ENCODE measurements at places on chromosomes 16 and 17.
A peak's percentile ranks its signal among the peaks of the same experiment; 100 is the strongest.

DNA sequence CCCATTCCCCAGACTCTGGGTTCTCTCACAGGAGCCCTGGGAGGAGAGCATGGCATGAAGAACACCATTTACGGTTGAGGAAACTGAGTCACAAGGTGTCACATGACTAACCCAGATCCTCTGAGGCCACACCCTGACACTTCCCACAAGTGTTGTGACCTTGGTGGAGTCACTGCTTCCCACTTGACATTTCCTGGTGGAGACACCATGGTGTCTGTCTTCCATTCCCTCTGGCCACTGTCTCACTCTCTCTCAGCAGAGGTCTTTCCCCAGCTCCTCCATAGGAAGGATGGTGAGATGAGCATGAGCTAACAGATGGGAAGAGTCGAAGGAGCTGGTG is 116.2 kb downstream of the GNAO1 start:
- no peak for DNase-seq

DNA sequence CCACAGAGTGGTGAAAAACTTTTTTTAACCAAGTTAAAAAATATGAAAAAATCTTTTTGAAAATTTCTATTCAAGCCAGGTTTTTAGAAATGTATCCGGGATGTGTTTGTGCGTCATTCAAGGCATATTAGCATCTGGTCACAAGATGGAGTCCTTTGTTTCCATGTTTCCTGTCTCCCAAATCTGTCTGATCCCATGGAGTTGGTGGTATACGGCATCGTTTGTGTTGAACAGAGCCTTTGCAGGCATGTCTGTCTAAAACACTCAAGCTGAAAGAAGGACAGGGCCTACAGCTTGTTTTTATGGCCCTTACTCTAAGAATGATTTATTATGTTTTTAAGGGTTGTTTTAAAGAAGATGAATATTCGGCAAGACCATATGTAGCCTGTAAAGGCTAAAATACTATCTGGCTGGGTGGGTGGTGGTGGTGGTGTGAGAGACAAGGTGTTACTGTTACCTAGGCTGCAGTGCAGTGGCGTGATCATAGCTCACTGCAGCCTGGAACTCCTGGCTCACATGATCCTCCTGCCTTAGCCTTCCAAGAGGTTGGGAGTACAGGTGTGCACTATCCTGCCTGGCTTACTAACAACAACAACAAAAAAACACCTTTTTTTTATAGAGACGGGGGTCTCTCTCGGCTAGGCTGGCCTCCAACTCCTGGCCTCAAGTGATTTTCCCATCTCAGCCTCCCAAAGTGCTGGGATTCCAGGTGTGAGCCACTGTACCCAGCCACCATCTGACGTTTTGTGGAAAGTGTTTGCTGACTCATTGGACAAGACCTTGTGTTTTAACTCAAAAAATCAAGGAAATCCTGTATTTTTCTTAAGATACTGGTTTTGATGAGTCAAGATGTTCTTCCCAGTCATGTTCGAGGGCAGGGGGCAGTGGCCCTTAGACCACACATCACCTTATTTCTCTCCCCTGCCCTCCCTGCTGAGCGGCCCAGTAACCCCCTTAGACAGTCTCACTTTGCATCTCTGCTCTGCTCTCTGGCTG is 52.2 kb downstream of the NDE1 start:
- no peak for DNase-seq

- DNase-seq = no peak
Observed at GRCh38 chr17:60661489-60661888, 16.2 kb upstream of the BCAS3 start.

GRCh38 chr17:47304186-47304585 is 19.6 kb upstream of the EFCAB13 start:
- no peak for DNase-seq

DNA sequence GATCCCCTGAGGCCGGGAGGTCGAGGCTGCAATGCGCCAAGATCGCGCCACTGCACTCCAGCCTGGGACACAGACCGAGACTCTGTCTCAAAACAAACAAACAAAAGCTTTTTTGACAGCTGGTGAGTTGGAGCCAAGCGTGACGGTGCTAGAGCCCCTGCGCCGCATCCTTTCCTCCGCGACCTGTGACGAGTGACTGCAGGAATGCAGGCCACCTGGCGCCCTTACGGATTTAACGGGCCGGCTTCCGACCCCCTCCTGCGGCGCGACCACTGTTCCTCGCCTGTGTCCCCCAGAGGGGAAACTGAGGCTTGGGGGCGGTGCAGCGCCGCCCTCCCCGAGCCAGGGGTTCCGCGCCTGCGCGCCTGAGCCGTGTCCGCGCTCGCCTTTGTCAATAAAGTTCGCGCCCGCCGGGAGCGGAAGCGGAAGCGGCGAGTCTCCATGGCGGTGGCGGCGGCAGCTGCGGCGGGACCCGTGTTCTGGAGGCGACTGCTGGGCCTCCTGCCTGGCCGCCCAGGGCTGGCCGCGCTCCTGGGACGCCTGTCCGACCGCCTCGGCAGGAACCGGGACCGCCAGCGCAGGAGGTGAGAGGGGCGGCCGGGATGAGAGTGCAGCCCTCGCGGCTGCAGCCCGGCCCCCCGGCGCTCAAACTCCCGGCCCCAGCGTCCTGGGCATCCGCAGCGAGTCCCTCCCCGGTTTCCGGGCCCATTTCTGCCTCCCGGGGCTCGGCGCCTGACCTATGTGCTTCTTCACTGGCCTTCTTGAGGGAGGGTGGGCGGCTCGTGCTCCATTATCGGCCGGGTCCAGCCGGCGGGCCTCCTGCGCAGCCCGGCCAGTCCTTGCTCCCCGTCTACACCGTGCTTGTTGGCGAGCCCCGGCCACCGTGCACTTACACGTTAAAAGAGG is at the start of gene PGS1:
TSS of gene PGS1 (plus strand) at position 425 of the 906 bp plus-strand sequence. CDS start at position 442, 17 bp downstream.
- DNase-seq = peak; percentile 72

DNA sequence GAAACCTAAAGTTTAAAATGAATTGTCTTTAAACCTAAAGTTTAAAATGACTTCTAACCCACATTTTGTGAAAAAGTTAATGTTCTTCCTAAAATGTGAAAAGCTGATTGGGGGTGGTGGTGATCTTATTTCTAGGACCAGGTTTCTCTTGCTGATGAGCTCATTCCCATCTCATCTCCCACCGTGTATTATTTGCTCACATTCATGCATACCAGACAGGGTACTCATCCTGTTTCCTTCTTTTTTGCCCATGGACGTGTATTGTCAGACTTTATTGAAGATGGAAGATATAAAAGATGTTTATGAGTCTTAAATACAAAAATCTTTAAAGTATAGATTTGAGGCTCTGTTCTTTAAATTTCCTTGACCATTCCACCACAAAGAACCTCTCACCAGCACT is 70.1 kb upstream of the MPHOSPH6 start:
- DNase-seq = no peak

GRCh38 chr17:81324851-81325713 is 30.0 kb upstream of the SLC38A10 start:
- no peak for DNase-seq

- DNase-seq = no peak
Observed at GRCh38 chr17:67520252-67520906, 143.3 kb downstream of the PITPNC1 start.

DNA sequence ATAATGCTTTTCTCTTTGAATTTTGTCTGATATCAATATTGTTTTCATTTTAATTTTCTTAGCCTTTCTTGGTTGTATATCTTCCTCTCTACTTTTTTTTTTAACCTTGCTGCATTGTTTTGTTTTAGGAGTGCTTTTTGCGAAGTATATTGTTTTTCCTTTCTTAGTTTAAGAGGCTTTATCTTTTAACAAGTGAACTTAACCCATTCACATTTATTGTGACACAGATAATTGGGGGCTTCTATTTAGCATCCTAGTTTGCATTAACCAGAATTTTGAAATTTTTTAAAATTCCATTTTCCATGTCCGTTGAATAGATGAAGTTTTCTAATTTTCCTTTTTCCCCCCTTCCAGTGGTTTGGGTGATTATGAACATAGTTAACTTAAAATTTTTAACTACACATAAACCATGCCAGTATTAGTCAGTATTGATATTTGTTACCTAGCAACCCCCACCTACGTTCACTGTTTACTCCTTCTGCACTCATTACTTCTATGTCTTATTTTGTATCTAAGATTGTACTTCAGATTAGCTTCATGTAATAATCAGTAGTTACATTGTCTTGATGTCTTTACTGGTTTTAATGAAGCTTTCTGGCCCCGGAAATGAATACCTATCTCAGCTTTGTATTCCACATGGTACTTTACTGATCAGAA is 44.4 kb downstream of the TNRC6A start:
- no peak for DNase-seq

DNA sequence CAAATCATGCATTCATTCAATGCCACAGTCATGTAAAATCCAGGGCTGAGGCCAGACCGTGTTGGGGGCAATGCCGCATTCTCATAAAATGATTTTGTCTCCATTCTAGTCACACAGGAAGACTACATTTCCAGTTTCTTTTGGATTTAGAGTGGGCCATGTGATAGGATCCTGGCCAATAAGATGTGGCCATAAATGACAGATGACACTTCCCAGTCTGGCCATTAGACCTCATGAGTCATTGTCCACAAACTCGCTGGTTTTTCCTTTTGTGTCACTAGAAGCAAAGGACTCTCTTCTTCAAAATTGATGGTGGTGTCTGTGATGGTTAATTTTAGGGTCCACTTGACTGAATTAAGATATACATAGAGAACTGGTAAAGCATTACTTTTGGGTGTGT is 352.3 kb downstream of the UTP18 start:
- no peak for DNase-seq

DNA sequence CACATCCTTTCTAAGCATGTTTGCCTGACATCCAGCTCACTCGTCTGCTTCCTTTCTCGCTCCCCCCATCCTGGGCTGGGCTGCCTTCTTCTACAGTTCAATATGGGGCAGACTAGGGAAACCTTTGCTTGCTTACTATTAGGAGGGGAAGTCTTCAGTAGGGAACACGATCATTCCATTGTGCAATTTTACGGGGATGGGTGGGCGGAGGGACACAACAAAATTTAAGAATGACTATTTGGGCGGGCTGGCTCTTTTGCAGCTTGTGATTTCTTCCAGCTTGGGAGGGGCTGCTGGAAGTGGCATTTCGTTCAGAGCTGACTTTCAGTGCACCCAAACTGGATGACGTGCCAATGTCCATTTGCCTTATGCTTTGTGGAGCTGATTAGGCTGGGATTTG is 25.4 kb downstream of the PCTP start:
- no peak for DNase-seq

GRCh38 chr17:4074831-4075495 is 67.9 kb downstream of the ZZEF1 start:
- peak; percentile 15 for DNase-seq

DNA sequence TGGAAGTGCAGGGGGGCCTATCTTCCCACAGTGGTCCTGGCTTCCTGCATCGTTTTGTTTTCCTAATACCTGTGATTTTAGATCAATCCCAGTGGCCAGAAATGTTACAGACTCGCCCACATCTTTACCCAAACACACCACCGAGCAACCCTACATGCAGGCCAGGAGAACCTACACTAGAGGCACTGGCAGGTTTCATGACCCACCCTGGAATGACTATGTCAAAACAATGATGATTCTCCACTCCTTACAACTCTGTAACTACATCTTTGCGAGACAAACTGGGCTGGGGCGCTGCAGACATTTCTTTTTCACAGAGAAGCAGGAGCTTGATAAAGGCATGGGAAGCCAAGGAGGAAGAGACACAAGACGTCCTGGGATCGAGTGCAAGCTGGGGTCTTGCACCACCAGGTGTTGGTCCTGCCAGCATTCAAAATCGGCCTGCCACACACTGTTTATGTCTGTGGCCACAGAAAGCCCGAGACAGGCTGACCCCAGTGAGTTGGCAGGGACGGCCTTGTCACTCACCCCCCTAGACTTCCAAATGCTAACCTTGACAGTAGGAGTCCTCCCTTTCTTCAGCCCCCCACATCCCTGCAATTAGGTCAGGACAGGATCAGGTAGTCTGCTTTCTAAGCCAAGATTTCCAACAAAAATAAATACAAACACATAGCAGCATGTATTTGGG is 32.5 kb downstream of the UBE2O start:
- no peak for DNase-seq

DNA sequence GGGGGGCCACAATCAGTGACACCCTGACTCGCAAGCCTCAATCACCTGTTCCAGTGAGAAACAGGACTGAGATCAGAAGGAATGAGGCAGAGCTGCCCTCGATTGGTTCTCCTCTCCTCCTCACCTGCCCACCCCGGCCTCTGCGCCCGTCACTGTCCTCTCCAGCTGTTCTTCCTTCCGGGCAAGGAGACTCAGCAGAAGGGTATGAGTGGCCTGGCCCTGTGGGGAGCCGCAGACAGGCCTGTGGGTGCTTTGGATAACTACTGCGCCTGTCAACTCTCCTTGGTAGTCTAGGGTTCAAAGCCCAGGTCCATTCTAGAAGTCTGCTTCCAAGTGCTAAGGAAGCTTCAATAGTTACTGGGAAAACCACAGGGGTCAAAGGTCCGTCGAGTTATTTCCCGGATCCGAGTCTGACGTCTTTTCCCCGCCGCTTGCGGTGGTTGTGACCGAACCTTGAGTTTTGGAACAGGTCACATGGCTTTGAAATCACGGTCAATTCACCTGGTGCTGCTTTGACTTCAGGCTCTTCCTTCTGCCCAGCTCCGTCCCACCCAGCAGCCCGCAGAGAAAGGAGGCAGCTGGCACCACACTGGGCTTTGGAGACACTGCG is 8.3 kb downstream of the CARD14 start:
- no peak for DNase-seq

DNA sequence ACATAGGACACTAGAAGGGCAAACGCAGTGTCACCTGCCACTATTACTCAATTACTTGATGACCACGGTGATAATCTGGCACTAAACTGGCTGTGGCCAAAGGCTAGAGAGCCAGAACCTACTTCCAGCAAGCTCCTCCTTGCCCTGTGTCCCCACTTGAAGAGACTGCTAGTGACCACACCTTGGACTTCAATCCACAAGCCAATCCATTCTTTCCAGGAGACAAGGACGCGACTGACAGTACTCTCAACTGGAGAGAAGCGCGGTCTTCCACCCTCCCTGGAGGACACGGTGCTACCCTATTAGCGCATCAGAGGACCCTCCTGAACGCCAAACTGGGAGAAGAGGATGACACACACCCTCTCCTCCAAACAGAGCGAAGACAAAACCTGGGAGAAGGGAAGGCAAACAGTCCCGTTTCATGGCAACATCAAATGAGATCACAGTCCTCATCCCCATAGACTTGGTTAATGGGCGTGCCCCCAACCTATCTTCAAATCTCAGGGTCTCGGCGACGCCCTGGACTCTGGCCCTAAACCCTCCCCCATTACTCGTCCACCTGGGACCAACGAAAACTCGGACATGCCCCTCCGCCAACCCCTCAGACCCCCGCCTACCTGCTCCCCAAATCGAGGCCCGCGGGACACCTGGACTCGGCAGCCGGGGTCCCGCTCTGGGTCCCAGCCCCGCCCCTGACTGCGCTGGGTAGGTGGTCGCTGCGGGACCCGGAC is 508 bp downstream of the FLCN start:
- no peak for DNase-seq

GRCh38 chr16:76897816-76898215 is 293.2 kb upstream of the MON1B start:
- DNase-seq = no peak

DNA sequence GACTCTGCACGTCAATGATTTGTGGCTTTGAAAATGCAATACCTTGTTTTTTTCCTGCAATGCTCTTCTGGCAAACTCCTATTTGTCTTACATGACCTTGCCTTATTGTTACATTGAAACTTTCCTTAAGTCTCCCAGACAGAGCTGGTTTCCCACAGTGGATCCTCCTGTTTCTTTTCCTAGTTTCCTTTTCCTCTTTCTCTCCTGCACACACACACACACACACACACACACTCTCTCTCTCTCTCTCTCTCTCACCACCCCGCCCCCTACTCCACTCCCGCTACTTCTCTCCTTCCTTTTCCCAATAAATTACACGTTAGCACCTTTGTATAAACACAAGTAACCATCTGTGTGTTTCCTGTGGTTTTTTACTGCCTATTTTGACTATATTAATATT is 2.3 kb downstream of the ORC6 start:
- no peak for DNase-seq
